Stimulated activated CD4-positive, alpha-beta T cell treated with anti-CD3 and anti-CD28 coated beads, Interleukin-4, amount 100 ng/mL, for 48 hours (primary cell): ENCODE measurements at places on chromosomes 7 and 10.

DNA sequence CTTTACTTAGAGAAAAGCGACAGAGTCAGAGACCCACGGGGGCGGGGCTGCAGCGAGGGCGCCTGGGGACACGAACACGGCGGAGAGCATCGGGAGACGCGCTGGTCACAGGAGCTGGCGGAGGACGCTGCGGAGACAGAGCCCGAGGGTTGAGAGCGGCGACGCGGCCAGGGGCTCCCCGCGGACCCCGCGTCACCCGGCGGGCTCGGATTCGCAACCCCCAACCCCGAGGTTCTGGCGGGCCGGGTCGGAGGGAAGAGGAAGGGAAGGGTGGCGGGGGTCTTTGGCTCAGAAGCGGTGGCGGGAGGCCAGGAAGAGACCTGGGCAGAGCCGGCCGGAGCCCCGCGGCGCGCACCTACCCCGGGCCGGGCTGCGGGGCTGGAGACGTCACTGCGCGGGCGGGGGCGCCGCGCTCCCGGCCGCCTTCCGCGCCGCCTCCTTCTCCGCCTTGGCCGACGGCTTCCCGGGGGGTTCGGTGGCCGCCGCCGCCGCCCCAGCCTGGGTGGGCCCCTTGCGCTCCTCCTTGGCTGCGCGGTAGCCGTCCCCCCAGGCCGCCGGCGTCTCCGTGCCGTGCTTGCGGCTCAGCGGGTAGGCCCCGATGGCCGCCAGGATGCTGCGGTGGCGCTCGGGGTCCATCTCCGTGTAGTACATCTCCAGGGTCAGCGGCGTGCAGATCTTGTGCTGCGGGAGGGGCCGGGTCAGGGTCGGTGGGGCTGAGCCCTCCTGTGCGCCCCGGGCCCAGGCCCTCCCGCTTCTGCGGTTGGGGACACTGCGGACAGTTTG lies 11.1 kb downstream of the CALY start:
- DNase-seq: no peak

- no peak for DNase-seq
Measured at GRCh38 chr10:5751601-5752253, 61.5 kb downstream of the GDI2 start.

- DNase-seq: no peak
Measured at GRCh38 chr7:117986645-117987269, 113.5 kb upstream of the CTTNBP2 start.

- DNase-seq: peak; percentile 65
Measured at GRCh38 chr7:22854158-22855048, 31.8 kb upstream of the TOMM7 start.

- DNase-seq: no peak
Measured at GRCh38 chr7:151392002-151392401, 17.8 kb downstream of the WDR86 start.

DNA sequence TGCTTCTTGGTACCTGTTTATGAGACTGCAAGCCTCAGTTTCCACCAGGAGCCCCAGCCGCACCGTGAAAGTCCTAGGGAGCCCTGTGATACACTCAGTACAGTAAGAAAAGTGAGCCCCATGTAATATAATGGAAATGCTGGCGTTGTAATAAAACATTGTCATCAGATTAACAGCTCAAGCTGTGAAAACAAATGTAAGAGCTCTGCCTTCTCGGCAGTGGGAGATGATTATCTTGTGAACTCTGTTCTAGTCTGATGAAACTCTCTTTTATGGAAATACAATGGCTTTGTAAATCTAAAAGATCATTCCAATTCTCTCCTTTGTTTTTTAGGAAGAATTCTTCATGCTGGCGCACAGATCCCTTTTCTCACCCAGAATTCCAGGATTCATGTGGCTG lies 299.9 kb downstream of the ABCA13 start:
- no peak for DNase-seq

DNA sequence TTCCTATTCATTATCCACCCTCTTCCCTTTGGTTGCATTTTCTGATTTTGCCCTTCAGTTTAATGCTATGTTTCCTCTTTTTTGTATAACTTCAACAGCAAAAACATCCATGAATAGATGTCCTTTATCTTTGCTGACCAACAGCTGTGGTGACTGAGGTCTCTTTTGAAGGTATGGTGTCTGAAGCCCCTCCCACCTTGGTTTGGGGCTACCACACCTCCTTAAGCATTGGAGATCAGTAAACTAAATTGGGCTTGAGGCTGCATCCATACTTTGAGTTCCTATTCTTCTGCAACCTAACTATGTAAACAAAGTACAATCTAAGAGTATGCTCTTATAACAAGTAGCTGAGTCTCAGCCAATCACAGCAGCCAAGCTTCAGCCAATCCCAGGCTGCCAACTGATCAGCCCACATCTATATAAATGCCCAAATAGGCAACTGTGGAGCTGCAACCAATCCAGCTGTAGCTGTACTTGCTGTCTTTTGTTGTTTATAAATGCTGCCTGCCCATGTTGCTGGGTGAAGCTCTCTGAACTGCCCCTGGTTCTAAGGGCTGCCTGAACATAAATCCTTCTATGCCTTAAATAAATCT lies 69.4 kb upstream of the PDLIM1 start:
- DNase-seq: no peak

GRCh38 chr10:27715505-27715904 lies 30.1 kb downstream of the MKX start:
- DNase-seq: no peak

GRCh38 chr7:55005241-55005851 lies 13.5 kb upstream of the EGFR start:
- no peak for DNase-seq

- DNase-seq: no peak
Measured at GRCh38 chr7:28988091-28988490, 30.0 kb upstream of the TRIL start.

DNA sequence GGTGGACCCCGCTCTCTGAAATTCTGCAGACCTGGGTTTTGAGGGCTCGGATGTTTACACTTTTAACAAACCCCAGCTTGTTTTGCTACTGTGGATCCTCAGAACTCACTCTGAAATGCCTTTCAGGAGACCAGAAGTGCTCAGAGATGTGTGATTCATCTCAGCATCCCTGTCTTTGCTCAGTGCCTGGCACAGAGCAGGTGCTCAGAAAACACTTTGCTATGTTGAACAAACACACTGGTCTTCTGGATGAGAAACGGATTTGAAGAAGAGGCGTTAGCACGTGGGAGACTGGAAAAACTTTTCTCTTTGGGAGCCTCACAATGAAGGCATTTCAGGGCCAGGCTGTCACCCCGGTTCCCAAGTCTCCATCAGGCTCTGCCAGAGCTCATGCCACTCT lies 53.3 kb downstream of the SH3PXD2A start:
- no peak for DNase-seq
